ENCODE measurements at places on chromosomes 7 and 10.

DNA sequence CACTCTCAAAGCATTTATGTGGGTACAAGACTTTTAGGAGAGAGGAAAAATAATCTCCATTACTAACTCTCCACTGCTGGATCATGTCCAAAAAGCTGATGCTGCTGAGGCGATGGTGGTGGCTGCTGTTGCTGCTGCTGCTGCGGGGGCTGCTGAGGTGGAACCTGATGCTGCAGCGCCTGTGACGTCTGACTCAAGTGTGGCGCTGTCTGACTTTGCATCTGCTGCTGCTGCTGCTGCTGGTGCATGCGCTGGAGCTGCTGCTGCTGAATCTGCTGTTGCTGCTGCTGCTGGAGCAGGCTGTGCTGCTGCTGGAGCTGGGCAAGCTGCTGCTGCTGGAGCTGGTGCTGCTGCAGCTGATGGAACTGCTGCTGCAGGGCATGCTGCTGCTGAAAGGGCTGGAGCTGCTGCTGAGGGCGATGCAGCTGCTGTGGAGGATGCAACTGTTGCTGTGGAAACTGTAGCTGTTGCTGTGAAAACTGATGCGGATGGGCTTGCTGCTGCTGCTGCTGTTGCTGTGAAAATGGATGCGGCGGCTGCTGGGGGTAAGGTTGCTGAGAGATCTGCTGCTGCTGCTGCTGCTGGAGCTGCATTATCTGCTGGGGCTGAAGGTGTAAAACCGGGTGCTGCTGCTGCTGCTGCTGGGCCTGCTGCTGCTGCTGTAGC is 34.5 kb downstream of the PAXIP1 start:
- DNase-seq: no peak

GRCh38 chr7:40680657-40681056 is 545.9 kb downstream of the SUGCT start:
- DNase-seq: no peak

DNA sequence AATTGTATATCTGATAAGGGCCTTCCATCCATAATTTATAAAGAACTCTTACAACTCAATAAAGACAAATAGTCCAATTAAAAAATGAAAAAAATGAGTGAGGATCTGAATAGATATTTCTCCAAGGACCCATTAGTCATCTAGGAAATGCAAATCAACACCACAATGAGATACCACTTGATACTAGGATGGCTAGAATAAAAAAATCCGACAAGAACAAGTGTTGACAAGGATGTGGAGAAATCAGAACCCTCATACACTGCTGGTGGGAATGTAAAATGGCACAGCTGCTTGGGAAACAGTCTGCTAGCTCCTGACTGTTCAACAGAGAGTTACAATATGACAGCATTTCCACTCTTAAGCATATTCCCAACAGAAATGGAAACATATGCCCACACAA is 24.6 kb downstream of the ALOX5 start:
- no peak for DNase-seq

- DNase-seq: no peak
Observed at GRCh38 chr7:7761340-7761973, 43.0 kb upstream of the RPA3 start.

Measured in activated naive CD4-positive, alpha-beta T cell (primary cell).